PC-3 (cell line): ENCODE measurements at places on chromosomes 1 and 21.
A peak's percentile ranks its signal among the peaks of the same experiment; 100 is the strongest.

DNA sequence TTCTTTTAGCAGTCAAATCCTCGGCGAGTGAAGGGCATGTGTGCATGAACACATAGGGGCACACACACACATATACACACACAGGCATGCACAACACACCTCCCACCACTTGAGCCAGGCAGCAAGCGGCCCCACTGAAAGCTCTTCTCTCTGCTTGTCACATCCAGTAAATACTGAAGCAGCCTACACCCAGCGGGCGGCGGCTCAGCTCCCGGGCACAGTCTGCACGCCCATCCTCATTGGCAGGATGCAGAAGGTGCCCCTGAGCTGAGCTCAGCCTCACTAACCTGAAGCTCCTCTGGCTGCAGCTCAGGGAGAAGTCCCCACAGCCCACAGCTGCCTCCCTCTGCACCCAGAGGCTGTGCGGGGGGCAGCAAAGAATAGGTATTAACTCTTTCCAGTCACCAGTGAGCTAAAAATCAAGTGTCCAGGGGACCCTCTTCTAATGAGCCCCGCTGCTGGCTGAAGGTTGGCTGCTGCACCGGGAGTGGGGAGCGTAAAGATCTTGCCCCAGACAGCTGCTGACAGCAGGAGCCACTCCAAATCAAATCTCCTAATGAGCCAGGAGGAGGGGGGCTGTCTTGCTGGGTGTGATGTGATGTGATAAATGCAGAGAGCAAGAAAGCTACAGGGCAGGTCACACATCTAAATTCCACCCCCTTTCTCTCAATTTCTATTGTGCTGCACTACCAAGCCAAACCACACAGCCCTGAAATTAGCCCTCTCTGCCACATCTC lies 12.5 kb downstream of the RGS8 start:
- no peak for DNase-seq

DNA sequence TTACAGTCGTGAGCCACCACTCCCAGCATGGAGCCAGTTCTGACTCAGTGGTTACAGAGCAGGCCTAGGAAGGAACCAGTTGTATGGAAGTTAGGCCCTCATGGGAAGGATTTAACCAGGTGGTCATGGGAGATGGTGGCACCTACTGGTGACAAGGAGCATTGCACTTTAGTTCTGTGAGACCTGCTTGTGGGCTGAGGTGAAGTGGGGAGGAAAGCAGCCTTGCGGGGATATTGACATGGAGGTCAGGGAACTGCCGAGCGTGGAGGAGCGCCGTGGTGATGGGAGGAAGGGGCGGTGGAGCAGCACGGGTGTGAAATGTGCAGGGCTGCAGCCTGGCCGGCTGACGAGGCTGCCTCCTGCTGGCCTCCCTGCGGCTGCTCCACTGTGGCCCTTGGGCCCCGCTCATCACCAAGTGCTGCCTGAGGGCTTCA lies 100.4 kb downstream of the GALNT2 start:
- DNase-seq, result peak; percentile 88

DNA sequence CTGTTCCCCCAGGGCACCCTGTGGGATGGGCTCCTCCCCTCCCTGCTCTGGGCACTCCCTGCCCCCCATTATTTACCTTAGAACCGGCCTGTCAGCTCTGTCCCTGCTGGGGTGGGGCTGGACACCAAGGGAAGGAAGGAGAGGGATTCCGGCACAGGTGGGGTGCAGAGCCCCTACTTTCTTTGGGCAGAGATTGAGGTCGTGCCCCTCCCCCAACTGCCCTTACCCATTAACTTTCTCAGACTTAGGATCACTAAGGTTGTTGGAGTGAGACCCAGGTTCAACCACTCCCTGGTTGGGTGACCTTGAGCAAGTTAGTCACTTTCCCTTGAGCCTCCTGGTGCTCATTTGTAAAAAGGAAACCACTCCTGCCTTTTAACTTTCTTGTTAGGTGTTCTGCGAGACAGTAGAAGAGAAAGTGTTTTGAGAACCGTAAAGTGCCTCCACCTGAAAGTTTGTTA lies 57.0 kb upstream of the SYNC start:
- peak; percentile 92 for DNase-seq

DNA sequence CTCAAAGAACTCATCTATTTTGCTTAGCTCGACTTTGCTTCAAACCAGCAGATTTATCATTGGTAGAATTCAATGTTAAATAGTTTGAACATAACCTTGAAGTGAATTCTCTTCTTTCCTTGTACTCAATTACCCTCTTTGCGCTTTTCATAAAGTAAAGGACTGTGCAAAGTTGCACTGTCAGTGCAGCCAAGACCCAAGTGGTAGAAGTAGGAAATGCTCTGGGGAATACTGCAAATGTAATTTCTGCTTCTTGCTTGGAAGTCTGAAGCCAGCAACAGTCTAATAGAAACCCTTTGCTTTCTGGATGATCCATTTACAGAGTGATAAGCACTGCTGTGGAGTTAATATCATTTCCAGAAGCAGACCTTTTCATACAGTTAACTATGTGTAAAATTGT lies 936.7 kb upstream of the TMPRSS15 start:
- DNase-seq, result no peak

GRCh38 chr1:59880735-59881134 lies 45.8 kb downstream of the CYP2J2 start:
- DNase-seq, result no peak

DNA sequence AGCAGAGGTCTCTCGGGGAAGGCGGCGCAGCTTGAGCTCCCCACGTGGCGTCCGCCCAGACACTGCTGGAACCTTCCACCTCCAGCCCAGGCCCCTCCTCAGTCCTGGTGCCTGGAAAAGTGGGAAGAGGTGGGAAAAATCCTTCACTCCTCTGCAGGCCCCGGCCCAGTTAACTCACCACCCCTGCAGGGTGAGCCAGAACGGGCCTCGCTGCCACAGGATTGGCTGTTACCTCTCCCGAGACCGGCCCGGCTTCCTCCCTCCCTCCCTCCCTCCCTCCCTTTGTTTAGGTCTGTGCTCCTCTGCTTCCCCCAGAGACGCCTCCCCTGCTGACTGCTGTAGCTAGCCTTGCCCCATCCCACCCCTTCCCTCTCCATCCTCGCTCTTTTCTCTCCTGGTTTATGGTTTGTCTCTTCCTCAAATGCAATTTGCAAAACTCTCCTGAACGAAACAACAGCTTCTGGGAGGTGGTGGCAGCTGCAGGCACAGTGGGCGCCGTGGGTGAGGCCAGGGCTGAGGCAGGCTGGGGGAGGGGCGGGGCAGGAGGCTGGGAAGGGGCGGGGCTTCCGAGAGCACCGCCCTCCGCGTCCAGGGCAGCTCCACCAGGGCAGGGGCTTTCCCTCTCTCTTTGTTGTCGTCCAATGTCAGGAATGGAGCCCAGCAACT lies 6.5 kb downstream of the CAPN9 start:
- DNase-seq, result no peak

GRCh38 chr1:117895482-117896114 lies 33.8 kb downstream of the GDAP2 start:
- DNase-seq, result peak; percentile 89

GRCh38 chr21:17782051-17782450 lies 37.1 kb downstream of the C21orf91 start:
- DNase-seq, result no peak

- DNase-seq, result peak; percentile 29
These were observed 599.4 kb downstream of the LTN1 start for GRCh38 chr21:28393279-28393678.

DNA sequence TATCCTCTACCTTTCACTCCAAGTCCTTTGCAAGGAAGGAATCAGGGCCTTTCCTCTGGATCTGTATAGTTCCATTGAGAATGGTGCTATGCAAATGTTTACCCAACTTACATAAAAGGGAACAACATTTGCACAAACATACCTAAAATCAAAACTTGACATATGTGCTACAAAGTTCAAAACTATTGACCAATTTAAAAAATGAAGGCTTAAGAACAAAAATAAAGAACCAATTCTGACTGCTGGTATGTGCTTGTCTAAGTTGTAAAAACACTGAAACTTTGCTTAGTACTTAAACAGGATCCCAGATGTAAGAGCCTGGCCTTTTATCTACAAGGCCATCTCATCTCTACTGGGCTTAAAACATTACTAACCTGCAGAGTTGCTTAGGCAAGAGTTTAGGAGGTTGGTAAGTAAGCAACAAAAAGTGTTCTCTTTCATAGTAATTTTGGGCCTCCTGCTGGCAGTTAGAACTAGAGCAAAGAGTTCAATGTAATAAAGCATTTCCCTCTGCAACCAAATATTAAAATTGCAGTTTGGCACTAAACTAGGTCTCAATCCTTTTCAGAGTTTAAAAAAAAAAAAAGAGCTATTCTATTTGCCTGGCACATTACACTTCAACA lies 2.0 kb downstream of the SCMH1 start:
- peak; percentile 70 for DNase-seq

DNA sequence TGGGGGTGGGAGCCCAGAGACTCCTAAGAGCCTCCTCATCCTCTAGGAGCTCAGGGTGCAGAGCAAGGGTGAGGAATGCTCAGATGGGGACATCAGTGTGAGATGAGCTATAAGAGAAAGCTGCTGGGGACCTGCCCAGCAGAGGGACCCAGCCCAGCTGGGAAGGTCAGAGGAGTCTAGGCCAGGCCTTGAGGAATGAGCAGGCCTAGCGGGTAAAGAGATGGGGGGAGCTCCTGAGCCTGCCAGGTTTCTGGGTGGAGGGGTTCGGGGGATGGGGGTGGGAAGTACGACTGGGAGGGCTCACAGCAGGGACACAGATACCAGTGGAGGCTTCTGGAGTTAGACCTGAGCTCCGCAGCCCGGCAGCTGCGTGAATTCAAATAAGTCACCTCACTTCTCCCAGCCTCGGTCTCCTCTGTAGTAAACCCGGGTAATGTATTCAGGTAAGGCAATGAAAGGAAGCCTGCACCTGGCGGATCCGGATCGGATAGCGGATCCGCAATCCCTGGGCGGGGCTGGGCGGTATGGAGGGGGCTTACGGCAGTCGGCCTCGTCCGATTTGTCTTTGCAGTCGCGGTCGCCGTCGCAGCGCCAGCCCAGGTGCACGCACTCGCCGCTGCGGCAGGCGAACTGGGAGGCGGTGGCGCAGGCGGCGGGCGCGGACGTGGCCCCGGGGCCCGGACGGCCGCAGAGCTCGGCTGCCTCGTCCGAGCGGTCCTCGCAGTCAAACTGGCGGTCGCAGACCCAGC lies 38.0 kb upstream of the MAGOH start:
- DNase-seq, result no peak

DNA sequence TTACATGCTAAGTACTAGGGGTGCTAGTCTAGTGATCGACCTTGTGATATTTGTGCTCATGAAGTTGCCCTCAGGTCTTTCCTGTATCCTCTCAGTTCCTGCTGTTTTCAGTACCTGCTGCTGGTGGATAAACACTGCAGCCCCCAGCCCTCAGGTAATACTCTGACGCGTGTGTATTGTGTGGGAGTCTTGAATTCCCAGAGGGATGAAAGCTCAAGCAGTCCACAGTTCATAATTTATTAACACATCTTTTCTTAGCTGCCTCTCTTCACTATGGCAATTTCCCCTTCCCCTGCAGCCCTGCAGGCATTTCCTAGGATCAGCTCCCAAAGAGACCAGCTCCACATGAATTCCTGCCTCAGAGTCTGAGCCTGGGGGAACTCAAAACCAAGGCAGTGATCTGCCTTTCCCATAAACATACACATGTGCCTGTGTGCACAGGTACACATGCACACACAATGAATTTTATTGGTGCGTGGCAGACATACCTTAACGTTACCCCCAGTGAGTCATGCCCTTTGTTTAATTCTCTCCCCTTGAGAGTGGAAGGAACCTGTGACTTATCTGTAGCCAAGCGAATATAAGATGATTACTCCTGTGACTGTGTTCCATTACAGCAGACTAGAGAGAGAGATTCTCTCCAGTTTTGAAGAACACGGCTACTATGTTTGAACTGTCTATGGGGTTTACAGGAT lies 14.1 kb upstream of the HMGCS2 start:
- DNase-seq, result peak; percentile 89

DNA sequence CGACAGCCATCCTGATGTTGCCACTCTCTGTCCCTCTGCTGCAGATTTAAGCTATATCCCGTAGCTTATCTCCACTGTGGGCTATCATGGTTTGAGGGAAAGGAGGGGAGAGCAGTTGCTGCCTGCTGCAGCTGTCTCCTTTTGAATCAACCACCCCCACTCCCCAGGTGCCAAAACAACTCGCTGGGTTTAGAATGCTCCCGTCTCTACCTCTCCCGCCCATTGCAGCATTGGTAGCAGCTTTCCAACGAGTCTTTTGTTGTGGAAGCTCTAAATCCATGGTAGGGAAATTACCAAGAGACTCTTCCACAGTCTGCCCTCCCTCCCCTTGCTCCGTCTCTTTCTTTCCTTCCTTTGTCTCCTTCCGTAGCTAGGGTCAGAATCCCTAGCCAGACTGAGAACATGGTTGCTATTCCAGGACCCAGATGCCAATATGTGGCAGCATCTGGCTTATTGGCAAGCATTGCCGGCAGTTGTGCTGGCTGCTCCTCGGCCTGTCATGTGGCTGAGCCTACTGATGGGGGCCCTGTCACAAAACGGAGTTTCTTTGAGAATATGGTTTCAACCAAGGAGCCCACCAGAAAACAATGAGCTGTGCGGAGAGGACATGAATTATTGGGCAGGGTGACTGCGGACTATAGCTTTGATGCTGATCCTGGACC lies 230.7 kb downstream of the RPS6KC1 start:
- DNase-seq, result no peak

GRCh38 chr1:34276606-34277005 lies 99.9 kb downstream of the C1orf94 start:
- DNase-seq, result no peak

DNA sequence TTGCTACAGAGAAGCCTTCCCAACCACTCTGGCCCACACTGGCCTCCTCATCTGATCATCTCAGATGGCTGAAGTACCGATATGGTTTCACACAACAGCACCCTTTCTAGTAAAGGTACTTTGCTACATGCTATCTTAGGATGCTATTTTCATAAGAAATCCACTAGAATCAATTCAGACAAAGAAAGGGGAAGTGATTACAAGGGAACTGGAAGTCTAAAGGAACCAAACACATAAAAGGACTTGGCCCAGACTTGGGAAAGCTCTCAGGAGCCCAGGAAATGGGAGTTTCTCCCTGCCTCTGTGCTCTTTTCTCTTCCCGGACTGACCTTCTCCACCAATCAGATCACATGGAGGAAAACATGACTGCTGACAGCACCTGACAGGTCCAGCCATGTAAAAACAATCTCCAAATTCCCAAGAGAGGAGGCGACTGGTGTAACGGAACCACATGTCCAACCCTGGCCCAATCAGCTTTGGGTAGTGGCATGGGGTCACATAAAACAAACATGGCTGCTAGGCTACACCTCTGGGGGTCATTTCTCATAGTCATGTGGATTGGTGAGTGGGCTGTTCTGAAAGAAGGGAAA lies 12.7 kb upstream of the FOXE3 start:
- no peak for DNase-seq

DNA sequence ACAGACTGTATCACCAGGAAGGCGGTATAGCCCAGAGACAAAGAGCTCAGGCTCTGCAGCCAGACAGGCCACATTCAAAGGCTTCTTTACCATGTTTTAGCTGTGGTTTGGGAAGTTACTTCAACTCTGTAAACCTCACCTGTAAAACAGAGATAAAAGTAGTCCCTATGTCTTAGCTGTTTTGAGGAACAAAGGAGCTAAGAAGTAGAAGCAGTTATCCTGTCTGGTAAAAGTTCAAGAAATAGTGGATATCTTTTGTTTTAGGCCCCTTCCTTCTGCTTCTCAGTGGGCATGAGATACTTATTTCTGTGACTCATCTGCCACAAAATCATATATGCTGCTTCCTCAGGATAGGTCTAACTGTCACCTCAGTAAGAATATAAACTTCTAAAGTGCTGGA lies 6.5 kb downstream of the CD34 start:
- DNase-seq, result no peak
